Effector memory CD4-positive, alpha-beta T cell (primary cell): ENCODE measurements at places on chromosomes 5 and 9.

DNA sequence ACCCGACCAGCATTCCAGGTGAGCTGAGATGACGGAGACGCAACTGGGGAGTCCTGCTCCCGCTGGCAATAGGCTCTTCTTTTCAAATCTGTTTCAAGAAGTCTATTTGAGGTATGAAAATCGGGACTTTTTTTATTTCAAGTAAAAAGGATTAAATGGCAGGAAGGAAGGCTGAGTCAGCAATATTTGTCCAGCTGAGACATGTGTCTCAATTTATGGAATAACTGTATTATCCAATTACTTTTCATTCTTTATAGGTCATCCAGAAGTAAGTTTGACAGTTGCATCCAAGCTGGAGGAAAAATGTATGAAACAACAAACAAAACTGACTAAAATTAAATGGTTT is 221.1 kb downstream of the NR2F1-AS1 start:
- no peaks in the 10 kb centered on the region for H3K36me3 ChIP-seq
- H3K27me3 ChIP-seq = no peaks in the 10 kb centered on the region
- H3K4me3 ChIP-seq = no peak overlapping the region
- no peaks in the 10 kb centered on the region for H3K4me1 ChIP-seq

DNA sequence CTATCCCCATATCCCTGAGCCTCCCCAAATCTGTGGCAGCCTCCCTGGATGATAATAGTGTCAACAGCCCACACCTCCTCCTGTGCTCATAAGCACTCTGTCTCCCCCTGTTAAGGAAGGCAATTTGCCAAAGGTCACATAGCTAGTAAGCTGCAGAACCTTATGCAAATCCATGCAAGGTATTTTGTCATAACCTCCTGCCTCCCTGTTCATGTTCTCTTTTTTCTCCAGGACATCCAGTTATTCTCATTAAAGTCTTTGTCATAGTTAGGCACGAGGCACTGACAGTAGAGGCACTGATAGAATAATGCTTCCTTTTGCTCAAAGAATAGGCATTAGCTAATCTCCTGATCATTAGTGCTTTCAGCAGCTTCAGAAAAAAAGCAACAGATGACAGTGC is 10.2 kb upstream of the AUH start:
- H3K27me3 ChIP-seq = no peaks in the 10 kb centered on the region
- no peaks in the 10 kb centered on the region for H3K4me1 ChIP-seq
- no peaks in the 10 kb centered on the region for H3K36me3 ChIP-seq
- H3K27ac ChIP-seq = no peak overlapping the region
- DNase-seq = no peak

GRCh38 chr5:150576449-150576949 is 64.0 kb upstream of the SYNPO start:
- H3K4me3 ChIP-seq = no peak overlapping the region
- H3K4me1 ChIP-seq = no peaks in the 10 kb centered on the region
- H3K36me3 ChIP-seq = no peaks in the 10 kb centered on the region
- no peaks in the 10 kb centered on the region for H3K27me3 ChIP-seq
- DNase-seq = no peak

- no peak for DNase-seq
- no peak overlapping the region for H3K27ac ChIP-seq
- H3K36me3 ChIP-seq = no peaks in the 10 kb centered on the region
- H3K27me3 ChIP-seq = peaks cover 2% of the 10 kb centered on the region
- no peaks in the 10 kb centered on the region for H3K4me1 ChIP-seq
Observed at GRCh38 chr5:66603164-66603563, 7.0 kb downstream of the MAST4 start.

- no peaks in the 10 kb centered on the region for H3K27me3 ChIP-seq
- no peak overlapping the region for H3K27ac ChIP-seq
- no peaks in the 10 kb centered on the region for H3K4me1 ChIP-seq
- no peak overlapping the region for H3K4me3 ChIP-seq
Observed at GRCh38 chr5:14518638-14519037, 63.0 kb upstream of the OTULINL start.

DNA sequence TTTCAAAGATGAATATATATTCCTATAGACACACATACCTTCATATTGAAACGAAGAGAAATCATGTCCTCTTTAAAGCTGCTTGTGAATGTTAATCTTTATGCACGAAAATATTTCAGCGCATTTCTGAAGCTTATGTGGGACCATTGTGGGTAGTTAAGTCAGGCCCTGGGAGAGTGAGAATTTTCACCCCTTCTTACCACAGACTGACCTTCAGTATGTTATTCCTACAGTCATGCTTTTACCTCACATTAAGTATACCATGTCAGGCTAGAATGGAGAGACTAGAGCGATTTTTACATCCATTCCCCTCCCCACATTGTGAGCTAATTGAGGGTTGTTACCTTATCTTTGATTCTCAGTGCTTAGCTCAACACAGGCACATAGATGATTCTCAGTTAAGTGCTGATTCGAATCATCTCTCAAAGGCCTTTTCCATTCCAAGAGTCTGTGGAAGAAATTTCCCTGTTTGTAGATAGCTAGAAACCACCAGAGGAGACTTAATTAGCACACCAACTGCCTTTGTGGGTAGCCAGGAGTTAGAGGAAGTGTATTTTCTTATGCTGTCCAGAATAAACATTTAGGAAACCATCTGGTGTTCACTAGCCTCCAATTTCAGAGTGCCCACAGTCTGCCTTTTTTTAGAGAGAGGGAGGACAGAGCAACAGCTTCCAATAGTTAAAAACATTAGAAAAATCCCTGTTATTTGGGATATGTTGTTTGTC is 110.5 kb downstream of the MEGF10 start:
- no peak overlapping the region for H3K4me3 ChIP-seq
- no peaks in the 10 kb centered on the region for H3K4me1 ChIP-seq
- DNase-seq = no peak
- H3K27me3 ChIP-seq = no peaks in the 10 kb centered on the region
- H3K27ac ChIP-seq = no peak overlapping the region
- no peaks in the 10 kb centered on the region for H3K36me3 ChIP-seq

DNA sequence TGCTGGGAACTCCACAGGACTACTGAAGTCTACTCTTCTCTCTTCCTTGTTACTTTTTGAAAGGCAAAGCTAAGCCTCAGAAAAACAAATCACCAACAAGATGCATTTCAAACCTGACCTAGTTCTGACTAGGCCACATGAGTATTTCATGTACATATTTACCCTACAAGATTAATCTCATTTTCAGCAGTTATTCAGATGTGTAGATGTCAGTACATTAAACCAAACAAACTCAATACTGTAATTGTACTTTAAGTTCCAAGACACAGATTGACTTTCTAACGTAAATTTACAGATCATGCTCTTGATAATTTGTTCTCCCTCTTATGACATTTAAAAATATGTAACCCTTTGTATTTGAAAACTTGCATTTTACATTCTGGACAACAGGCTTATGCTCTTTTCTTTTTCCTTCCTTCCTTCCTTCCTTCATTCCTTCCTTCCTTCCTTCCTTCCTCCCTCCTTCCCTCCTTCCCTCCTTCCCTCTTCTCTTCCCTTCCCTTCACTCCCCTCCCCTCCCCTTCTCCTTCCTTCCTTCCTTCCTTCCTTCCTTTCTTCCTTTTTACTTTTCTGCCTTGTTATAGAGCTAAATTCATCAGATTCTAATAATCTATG is 1653.4 kb downstream of the EFNA5 start:
- no peak overlapping the region for H3K4me3 ChIP-seq
- no peaks in the 10 kb centered on the region for H3K36me3 ChIP-seq
- no peak for DNase-seq
- no peaks in the 10 kb centered on the region for H3K27me3 ChIP-seq
- H3K27ac ChIP-seq = no peak overlapping the region

- H3K27me3 ChIP-seq = no peaks in the 10 kb centered on the region
- no peaks in the 10 kb centered on the region for H3K36me3 ChIP-seq
- no peak overlapping the region for H3K4me3 ChIP-seq
- H3K27ac ChIP-seq = no peak overlapping the region
- DNase-seq = no peak
Observed at GRCh38 chr5:58842852-58843251, 260.0 kb downstream of the RAB3C start.

GRCh38 chr9:126463426-126463825 is 136.8 kb downstream of the MVB12B start:
- no peak overlapping the region for H3K4me3 ChIP-seq
- H3K4me1 ChIP-seq = peaks cover 4% of the 10 kb centered on the region
- H3K27ac ChIP-seq = no peak overlapping the region
- no peak for DNase-seq
